ENCODE measurements at places on chromosomes 16 and 17. TPM values are rescaled to one million over a fixed set of nuclear protein-coding genes. Genes with fewer than 3 reads are reported as not detected.

DNA sequence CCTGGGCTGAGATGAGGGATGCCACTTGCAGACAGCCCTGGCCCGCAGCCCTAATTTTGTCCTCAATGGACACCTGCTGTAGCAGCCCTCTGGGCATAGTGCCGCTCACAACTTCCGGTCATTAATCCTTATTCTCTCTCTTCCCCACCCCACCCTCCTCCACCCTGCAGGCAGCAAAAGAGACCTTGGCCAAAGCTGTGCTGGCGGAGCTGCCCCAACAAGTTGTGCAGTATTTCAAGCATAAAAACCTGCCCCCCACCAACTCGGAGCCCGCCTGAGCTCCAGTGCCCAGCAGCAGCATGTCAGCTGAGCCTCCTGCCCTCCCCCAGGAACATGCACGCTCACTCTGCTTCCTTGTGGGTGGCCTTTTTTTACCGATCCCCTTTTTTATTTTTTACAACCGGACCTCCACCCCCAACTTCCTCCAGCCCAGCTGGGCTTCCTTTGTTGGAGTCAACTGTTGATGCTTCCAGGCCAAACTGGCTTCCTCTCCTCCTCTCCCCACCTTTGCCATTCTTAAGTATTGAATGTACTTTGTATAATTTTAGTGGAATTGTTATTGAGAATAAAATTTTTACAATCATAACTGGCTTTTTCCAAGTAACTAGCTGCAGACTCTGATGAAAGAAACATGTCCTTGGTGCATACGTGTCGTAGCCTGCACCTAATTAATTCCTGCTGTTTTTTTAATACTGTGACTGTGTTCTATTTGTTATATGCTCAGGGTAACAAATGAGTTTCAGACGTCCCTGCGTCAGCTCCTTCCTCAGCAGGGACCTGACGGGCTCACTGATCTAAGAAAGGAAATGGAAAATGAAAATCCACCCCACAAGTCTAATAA, 38.2 kb downstream of the PSME3IP1 start:
- peak; percentile 36 for DNase-seq

DNA sequence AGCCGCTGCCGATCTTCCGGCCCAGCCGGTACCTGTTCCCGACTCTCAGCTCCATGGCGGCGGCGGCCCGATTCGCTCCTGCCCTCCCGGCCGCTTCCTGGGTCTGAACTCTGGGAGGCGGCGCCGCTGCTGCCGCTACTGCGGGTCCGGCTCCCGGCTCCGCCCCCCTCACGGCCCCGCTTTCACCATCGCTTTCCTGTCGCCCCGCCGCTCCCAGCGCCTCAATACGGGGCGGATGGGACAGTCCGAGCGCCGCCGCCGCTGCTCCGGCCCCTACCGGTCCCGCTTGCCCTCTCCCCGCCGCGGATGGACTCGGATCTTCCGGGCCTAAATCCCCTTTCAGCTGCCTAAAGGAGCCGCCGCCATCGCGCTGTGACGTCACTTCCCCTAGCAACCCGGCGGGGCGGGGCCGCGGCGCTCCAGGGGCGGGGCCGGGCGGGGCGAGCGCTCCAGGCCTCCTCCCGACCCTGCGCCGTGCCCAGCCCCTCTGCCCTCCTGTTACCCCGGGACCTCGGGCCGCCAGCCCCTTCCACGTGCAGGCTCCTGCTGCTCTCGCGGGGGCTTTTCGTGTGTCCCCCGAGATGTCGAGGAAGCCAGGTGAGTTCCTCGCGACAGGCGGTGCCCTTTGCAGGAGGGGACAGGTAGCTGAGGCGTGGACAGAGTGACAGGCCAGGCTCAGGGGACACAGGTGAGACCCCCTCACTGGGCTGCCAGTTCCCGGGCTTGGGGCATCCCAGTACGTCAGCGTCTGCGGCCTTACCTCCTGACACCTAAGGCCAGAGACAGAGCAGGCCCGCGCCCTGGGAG, at the start of gene CSNK1D:
Gene CSNK1D, minus strand, starts transcription at position 374 of the 807 bp plus-strand sequence. Its CDS starts 319 bp downstream, at position 55.
- DNase-seq, result peak; percentile 89

GRCh38 chr16:69318911-69319289, 7.8 kb downstream of the VPS4A start:
- DNase-seq, result no peak

GRCh38 chr17:35898283-35899070, 18.3 kb upstream of the CCL5 start:
- DNase-seq, result peak; percentile 10

- no peak for DNase-seq
Measured at GRCh38 chr17:3727041-3727440, 3.3 kb downstream of the HASPIN start.

GRCh38 chr17:21184570-21184969, 29.4 kb downstream of the TMEM11 start:
- no peak for DNase-seq

The KCNJ18 gene
- total RNA-seq, result not detected

The AP1G1 gene
- 82.5 TPM for total RNA-seq
